NCI-H460 (cell line): ENCODE measurements at places on chromosomes 2 and 18. TPM values are rescaled to one million over a fixed set of nuclear protein-coding genes. Genes with fewer than 3 reads are reported as not detected.

CXXC1 gene
- total RNA-seq: 21.9 and 28.6 TPM in 2 replicates

SERPINB5 gene
- total RNA-seq: 61.1 and 64.9 TPM in 2 replicates

NGEF gene
- 3.2 and 3.4 TPM in 2 replicates for total RNA-seq

CAVIN2 gene
- total RNA-seq: 114 and 121 TPM in 2 replicates

IL18RAP gene
- total RNA-seq: 1.2 and 1.3 TPM in 2 replicates

SANBR gene
- total RNA-seq: 6.9 and 8.9 TPM in 2 replicates

CHRND gene
- 0.05 TPM in 1 of 2 replicates, not detected in the other for total RNA-seq

CUL3 gene
- total RNA-seq: 66.2 and 81.3 TPM in 2 replicates

BOLL gene
- not detected in 2 replicates for total RNA-seq

SMCHD1 gene
- total RNA-seq: 45.5 and 46.3 TPM in 2 replicates

PAIP2B gene
- total RNA-seq: 0.55 and 0.97 TPM in 2 replicates

MZT2B gene
- 169 and 202 TPM in 2 replicates for total RNA-seq

SETBP1 gene
- 2.0 and 2.5 TPM in 2 replicates for total RNA-seq

NPHP1 gene
- 9.8 and 11.9 TPM in 2 replicates for total RNA-seq

DLX1 gene
- 3.8 and 6.7 TPM in 2 replicates for total RNA-seq

UGT1A10 gene
- total RNA-seq: not detected in 2 replicates

WNT10A gene
- total RNA-seq: not detected in 2 replicates

SPTBN1 gene
- total RNA-seq: 228 and 266 TPM in 2 replicates

FBXO15 gene
- 1.1 and 1.5 TPM in 2 replicates for total RNA-seq
